ENCODE measurements at places on chromosomes 16 and 17. TPM values are rescaled to one million over a fixed set of nuclear protein-coding genes. Genes with fewer than 3 reads are reported as not detected.
A peak's percentile ranks its signal among the peaks of the same experiment; 100 is the strongest.

GRCh38 chr16:25258861-25259179, 1.2 kb upstream of the ZKSCAN2 start:
- no peaks in the 10 kb centered on the region for H3K27me3 ChIP-seq
- H3K4me1 ChIP-seq: peaks cover 4% of the 10 kb centered on the region
- peaks cover 2% of the 10 kb centered on the region for H3K36me3 ChIP-seq
- peak overlapping the region; percentile 99 for H3K27ac ChIP-seq
- DNase-seq: no peak

DNA sequence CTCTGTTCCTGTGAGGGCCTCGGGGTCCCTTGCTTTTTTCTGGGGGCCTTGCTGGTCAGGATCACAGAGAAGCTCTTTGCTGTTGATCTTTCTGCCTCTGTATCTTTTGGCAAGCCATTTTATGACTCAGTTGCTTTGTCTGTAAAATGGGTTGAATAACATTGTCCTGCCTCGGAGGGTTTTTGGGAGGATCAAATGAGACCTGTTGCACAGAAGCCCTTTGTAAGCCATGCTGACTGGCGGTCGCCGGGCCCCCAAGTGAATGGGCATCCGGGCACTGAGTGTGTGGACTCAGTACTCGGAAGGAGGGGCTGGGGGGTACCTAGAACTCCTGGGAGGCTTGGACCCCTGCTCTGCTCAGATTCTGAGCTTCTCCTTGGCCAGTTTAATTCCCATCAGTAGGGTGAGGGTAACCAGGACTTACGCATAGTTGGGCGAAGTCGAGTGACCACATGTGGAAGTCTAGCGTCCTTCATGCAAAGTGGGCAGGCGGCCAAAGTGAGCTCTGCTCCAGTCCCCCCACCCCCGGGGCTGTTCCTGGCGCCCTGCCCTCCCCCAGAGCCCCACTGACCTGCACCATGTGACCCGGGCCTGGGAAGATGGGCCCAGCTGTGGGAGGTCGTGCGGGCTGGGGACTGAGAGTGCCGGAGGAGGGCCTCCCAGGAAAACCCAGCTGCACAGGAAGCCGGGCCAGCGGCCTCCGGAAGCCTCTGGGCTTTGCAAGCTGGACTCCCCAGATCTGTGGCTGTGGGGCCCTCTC, 284.0 kb downstream of the SEC14L1 start:
- no peaks in the 10 kb centered on the region for H3K36me3 ChIP-seq
- H3K4me1 ChIP-seq: peaks cover 38% of the 10 kb centered on the region
- no peak for DNase-seq
- H3K27me3 ChIP-seq: no peaks in the 10 kb centered on the region

GRCh38 chr16:87236516-87237115, 80.6 kb downstream of the C16orf95 start:
- no peak overlapping the region for H3K4me3 ChIP-seq
- H3K27ac ChIP-seq: no peak overlapping the region
- peaks cover 13% of the 10 kb centered on the region for H3K4me1 ChIP-seq
- no peak for DNase-seq
- H3K27me3 ChIP-seq: no peaks in the 10 kb centered on the region
- no peaks in the 10 kb centered on the region for H3K36me3 ChIP-seq

GRCh38 chr17:73067075-73067474, 25.4 kb downstream of the SLC39A11 start:
- no peak overlapping the region for H3K27ac ChIP-seq
- no peaks in the 10 kb centered on the region for H3K36me3 ChIP-seq
- H3K4me3 ChIP-seq: no peak overlapping the region
- peaks cover 13% of the 10 kb centered on the region for H3K4me1 ChIP-seq
- no peaks in the 10 kb centered on the region for H3K27me3 ChIP-seq

DNA sequence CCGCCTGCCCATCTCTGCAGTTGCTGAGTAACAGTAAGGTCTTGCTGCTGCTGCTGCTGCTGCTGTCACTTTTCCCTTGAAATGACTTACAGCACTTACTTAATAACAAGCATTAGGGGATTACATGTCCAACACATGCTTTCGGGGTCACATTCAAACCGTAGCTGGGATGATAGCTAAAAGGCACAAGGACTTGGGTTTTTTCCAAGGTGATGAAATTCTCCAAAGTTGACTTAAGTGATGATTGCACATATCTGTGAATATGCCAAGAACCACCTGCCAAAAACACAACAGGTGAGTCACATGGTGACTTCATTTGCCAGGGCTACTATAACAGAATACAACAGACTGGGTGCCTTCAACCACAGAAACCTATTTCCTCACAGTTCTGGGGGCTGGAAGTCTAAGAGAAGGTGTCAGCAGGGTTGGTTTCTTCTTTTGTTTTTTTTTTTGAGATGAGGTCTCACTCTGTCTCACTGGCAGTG, 121.9 kb upstream of the TNRC6C start:
- H3K4me1 ChIP-seq: peaks cover 26% of the 10 kb centered on the region
- DNase-seq: peak; percentile 9
- no peak overlapping the region for H3K27ac ChIP-seq
- H3K36me3 ChIP-seq: no peaks in the 10 kb centered on the region

GRCh38 chr17:21513012-21513570, 136.9 kb downstream of the KCNJ12 start:
- H3K36me3 ChIP-seq: no peaks in the 10 kb centered on the region
- H3K27ac ChIP-seq: no peak overlapping the region
- no peaks in the 10 kb centered on the region for H3K4me1 ChIP-seq
- H3K4me3 ChIP-seq: peak overlapping the region; percentile 10

DNA sequence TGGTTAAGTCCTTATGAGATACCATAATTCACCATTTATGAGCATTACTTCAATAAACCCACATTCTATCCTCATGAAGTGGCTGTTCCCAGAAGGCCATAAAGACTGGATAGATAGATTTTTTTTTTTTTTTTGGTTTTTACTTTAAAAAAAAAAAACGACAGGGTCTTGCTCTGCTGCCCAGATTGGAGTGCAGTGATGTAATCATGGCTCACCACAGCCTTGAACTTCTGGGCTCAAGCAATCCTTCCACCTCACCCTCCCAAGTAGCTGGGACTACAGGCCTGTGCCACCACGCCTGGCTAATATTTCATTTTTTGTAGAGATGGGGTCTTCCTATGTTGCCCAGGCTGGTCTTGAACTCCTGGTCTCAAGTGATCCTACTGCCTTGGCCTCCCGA, 102.3 kb downstream of the XYLT1 start:
- DNase-seq: no peak
- H3K4me3 ChIP-seq: no peak overlapping the region
- H3K27me3 ChIP-seq: no peaks in the 10 kb centered on the region

- H3K4me3 ChIP-seq: peak overlapping the region; percentile 98
- H3K27ac ChIP-seq: peak overlapping the region; percentile 58
- H3K4me1 ChIP-seq: peaks cover 60% of the 10 kb centered on the region
- DNase-seq: peak; percentile 67
- no peaks in the 10 kb centered on the region for H3K36me3 ChIP-seq
- H3K27me3 ChIP-seq: no peaks in the 10 kb centered on the region
Observed at GRCh38 chr17:77281904-77282367, 141.2 kb downstream of the SEC14L1 start.

GRCh38 chr17:652314-652713, 62.3 kb downstream of the VPS53 start:
- no peaks in the 10 kb centered on the region for H3K36me3 ChIP-seq
- H3K27ac ChIP-seq: no peak overlapping the region
- no peak overlapping the region for H3K4me3 ChIP-seq
- H3K4me1 ChIP-seq: no peaks in the 10 kb centered on the region
- no peak for DNase-seq
- H3K27me3 ChIP-seq: no peaks in the 10 kb centered on the region

DNA sequence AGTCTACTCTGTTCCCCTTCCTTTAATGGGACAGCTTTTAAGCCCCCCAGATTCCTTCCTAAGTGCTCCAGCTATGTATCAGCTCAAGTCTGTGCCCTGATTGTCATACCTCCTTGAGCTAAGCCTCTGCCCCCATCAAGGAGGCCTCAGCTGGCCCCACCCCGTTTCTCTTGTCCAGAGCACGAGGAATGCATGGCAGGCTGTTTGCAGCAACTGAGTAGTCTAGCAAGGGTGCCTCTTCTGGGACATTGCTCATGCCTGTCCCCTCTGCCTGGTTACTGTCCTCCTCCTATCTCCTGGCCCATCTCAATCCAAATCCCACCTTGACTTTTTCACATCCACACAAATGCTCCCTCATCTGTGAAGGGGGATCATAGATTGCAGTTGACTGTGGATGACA, 27.8 kb upstream of the TMEM220 start:
- DNase-seq: no peak
- no peaks in the 10 kb centered on the region for H3K36me3 ChIP-seq
- H3K4me1 ChIP-seq: 0 out of 2 replicates have a peak, but pooled peaks cover 6% of the 10 kb centered on the region
- no peaks in the 10 kb centered on the region for H3K27me3 ChIP-seq

GRCh38 chr16:66364959-66365306, 1.6 kb upstream of the CDH5 start:
- H3K27me3 ChIP-seq: no peaks in the 10 kb centered on the region
- no peaks in the 10 kb centered on the region for H3K36me3 ChIP-seq
- H3K27ac ChIP-seq: no peak overlapping the region
- DNase-seq: no peak

DNA sequence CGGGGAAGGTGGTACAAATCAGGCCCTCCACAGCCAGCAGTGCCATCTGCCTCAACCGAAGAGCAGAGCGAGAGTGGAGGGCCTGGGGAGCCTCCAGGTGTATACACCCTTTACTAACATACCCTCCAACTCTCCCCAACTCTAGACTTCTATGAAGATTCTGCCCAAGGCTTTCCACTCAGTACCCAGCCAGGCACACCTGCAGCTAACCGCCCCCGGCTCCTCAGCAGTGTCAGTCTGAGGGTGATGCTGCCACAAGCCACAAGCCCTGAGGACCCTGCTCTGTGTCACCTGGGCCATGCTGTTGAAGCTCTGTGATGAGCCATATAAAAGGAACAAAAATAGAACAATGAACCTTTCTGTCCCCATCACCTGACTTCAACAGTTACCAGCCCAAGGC, 3.8 kb downstream of the CENPV start:
- no peak overlapping the region for H3K4me3 ChIP-seq
- peaks cover 7% of the 10 kb centered on the region for H3K4me1 ChIP-seq

The MPP3 gene
- 7.9 TPM for total RNA-seq

GRCh38 chr16:81842564-81843242, 63.6 kb downstream of the PLCG2 start:
- H3K4me3 ChIP-seq: no peak overlapping the region
- no peaks in the 10 kb centered on the region for H3K27me3 ChIP-seq
- no peak for DNase-seq
- peak overlapping the region; percentile 11 for H3K27ac ChIP-seq
- H3K4me1 ChIP-seq: no peaks in the 10 kb centered on the region

DNA sequence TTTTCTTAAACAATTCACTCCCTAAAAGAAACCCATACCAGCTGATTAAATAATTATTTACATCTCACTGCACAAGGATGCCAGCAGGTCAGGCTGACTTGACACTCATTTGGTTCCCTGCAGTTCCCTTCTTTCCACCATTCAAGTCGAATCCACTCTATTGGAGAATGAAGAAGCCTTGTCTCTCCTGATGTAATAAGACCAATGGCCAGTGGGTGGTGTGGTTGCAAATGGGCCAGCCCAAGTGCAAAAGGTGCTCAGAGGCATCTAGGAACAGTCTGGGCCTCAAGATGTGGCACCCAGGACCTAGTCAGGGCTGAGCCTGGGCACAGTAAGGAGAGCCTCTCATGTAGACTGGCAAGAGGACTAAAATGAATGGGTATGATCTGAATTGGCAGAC, 9.3 kb downstream of the C16orf78 start:
- H3K36me3 ChIP-seq: no peaks in the 10 kb centered on the region
- no peak overlapping the region for H3K4me3 ChIP-seq
- no peaks in the 10 kb centered on the region for H3K4me1 ChIP-seq
- no peak overlapping the region for H3K27ac ChIP-seq

The SPIRE2 gene
- 31.3 TPM for total RNA-seq

DNA sequence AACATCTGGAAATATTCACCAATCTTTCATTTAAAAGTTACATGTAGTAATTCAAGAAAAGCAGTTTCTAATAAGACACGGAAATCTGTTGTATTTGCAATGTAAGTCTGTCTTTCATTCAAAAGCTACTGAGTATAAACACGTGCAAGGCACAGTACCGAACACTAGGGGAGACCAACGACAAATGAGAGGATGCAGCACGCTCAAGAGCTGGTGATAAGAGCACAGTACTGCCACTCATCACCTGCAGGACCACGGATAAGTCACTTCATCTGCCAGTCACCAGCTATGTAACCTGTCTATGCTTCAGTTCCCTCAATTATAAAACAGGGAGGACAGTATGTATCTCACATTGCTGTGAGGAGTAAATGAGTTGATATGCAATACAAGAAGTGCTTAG, 67.1 kb downstream of the CLEC18A start:
- H3K4me3 ChIP-seq: no peak overlapping the region
- no peaks in the 10 kb centered on the region for H3K27me3 ChIP-seq
- no peak overlapping the region for H3K27ac ChIP-seq
- no peaks in the 10 kb centered on the region for H3K4me1 ChIP-seq
- peaks cover 1% of the 10 kb centered on the region for H3K36me3 ChIP-seq

- no peaks in the 10 kb centered on the region for H3K36me3 ChIP-seq
- no peak for DNase-seq
- no peaks in the 10 kb centered on the region for H3K4me1 ChIP-seq
- no peak overlapping the region for H3K27ac ChIP-seq
- no peak overlapping the region for H3K4me3 ChIP-seq
Observed at GRCh38 chr17:82978765-82979349, 100.6 kb upstream of the METRNL start.
